ENCODE measurements at places on chromosomes 6 and 20.

DNA sequence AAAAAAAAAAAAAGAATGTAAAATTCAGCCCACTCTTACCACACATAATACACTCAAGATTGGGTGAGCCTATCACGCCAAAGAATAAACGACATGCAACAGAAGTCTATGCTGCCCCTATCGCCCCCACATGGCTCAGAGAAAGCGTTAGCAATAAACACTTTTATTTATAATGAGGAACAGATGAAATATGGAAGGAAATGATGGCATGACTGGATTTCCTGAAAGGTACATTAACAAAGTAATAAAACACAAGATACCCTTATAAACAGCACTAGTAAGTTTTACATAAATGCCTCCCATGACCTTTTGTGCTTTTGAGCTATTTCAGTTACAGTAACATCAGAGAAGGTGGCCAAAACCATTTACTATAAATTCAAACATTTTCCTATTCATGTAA lies 71.4 kb upstream of the SCAF8 start:
- no peak for DNase-seq

DNA sequence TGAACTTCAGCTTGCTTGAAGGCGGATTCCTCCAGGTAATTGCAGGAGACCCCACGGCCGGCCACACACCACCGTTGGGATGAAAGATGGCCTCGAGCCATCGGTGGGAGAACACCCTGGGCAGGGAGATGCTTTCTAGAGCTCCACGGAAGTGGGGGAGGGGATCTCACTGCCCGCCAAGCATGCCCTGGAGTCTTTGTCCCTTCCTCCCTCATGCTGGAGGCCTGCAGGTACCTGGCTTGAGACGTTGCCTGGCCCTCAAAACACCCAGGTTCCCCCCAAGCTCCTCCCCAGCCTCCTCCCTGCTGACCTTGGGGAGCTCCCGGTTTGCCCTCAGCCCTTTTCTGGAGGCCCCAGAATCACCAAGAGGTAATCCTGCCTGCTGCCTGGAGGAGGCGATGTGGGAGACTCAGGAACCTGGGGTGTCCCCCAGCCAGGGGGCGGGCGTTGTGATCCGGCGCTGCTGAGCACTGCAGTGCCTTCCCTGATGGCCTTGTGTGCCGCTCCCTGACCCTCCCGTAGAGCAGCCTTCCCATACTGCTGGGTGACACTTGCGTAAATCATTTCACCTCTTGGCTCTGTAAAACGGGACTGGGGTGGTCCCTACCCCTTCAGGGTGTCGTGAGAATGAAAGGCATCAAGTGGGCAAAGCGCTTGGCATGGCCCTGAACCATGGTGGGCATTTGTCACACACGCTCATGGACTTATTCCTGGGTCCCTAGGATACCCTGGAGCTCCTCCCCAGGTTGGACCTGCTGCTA lies 91.4 kb downstream of the CEBPB start:
- DNase-seq = peak; percentile 39

GRCh38 chr6:163192591-163192990 lies 221.9 kb upstream of the QKI start:
- no peak for DNase-seq

GRCh38 chr6:38158762-38159350 lies 339.3 kb downstream of the ZFAND3 start:
- no peak for DNase-seq

GRCh38 chr6:156943816-156944215 lies 166.6 kb downstream of the ARID1B start:
- no peak for DNase-seq

DNA sequence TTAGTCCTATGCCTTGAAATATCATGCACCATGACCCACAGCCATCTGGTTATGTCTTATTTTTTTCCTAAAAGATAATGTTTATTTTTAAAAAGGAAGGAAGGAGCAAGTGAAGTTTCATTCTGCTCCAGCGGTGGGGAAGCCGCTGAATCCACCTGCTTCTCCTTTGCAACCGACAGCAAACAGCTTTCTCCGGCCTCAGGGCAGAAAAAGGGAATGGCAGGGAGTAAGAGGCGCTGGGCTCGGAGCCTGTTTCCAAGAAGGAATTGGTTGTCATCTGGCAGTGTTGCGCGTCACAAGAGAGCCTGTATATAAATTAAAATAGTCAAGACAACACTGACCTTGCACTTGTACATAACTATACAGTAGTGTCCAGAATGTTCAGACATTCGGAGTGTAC lies 14.2 kb downstream of the GFRA4 start:
- DNase-seq = no peak

- no peak for DNase-seq
Measured at GRCh38 chr20:49661560-49662329, 51.9 kb downstream of the B4GALT5 start.

GRCh38 chr20:1920252-1920651 lies 25.0 kb downstream of the SIRPA start:
- no peak for DNase-seq

- DNase-seq = peak; percentile 33
Measured at GRCh38 chr6:7649037-7649810, 59.2 kb downstream of the SNRNP48 start.

GRCh38 chr6:108133594-108134179 lies 32.1 kb upstream of the NR2E1 start:
- no peak for DNase-seq

DNA sequence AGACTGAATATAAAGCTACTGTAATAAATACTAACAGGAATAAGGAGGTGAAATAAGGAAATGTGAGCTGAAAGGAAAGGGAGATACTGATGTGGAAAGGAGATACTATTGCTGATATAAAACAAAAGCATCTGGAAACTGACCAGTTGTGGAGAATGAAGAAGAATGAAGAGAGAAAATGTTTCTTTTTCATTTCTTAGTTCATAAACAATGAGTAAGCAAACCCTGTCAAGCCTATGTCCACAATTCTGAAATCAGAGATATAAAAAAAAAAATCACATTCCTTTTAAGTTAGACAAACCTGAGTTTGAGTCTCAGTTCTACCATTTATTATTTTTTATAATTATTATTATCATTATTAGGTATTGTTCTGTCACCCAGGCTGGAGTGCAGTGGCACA lies 121.6 kb upstream of the GJE1 start:
- DNase-seq = no peak

DNA sequence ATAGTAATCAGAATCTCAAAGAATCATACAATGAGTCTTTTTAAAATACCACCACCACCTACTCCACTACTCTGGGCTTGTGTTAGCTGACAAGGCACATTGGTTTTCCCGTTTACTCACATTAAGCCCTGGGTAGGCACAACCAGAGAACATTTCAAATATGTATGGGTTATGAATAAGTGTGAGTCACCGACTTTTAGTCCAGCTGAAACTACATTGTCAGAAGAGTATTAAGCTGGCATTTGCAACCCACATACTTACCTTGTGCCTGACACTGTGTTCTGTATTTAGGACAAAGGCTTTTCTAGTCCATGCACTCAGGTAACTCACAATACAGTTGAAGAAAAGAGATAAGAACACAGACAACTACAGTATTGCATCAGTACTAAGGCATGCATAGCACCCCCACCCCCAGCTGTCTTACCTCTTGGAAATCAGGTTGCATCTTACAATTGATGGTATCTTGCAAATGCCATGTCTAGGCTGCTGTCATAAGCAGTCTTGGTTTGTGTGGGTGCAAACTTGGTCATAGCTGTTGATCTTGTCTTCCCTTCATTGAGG lies 40.3 kb upstream of the AHI1 start:
- DNase-seq = no peak

- DNase-seq = no peak
Measured at GRCh38 chr6:147467886-147468285, 40.6 kb upstream of the SAMD5 start.

DNA sequence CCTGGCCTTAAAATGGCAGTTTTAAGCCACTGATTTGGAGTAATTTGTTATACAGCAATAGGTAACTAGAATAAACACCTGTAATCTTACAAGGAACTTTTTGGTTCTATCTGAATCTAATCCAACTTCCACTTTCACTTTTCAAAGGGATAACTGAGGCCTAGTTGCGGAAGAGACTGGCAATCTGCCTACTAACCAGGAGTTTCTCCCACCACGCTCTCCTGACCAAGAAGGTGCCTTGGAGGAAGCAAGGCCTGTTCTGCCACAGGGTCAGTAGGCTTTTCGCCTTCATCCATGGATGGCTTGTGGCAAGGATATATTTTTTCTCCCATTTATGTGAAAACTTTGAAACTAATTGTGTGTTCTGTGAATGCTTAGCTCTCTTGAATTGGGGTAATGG lies 12.9 kb upstream of the MYBL2 start:
- DNase-seq = no peak

DNA sequence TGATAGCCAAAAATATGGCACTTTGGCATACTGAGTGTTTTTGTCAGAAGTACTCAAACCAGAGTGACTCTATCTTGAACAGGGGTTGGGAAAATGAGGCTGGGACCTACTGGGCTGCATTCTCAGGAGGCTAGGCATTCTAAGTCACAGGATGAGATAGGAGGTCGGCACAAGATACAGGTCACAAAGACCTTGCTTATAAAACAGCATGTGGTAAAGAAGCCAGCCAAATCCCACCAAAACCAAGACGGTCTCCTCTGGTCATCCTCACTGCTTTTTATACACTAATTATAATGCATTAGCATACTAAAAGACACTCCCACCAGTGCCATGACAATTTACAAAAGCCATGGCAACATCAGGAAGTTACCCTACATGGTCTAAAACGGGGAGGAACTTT lies 985.1 kb downstream of the HACE1 start:
- DNase-seq = no peak

DNA sequence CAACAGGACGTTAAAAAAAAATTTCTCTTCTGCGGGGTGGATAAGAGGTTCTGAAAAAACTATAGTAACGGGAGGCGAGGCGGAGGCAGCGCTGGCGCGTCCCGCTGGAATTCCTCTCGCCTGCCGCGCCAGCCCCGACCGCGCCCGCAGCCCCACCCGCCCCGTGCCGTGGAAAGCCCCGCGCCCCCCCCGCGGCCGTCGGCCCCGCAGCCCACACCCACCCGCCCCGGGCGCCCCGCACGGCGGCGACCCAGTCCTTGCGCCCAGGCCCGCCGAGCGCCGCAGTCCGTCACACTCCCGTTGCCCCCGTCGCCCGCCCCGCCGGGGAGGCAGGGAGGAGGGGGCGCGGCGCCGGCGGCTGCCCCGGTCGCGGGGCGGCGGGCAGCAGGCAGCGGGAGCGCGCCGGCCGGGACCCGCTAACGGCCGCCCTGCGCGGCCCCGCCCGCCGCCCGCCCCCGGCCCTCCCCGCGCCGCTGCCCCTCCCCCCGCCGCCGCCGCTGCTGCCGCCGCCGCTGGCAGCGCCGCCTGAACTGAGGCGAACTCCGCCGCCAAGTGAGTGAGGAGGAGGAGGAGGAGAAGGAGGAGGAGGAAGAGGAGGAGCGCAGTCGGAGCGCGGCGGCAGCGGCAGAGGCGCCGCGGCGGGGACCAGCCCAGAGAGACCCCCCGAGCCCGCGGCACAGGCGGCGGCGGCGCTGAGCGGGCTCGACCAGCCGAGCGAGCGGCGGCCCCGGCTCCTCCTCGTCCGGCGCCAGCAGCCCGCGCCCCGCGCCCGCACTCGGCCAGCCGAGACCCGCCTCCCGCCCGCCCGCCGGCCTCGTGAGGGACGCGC lies at the start of gene QKI:
Gene QKI (plus strand): TSS at position 602 of the 829 bp plus-strand sequence. CDS start 476 bp downstream, outside the sequence.
- DNase-seq = peak; percentile 96

- DNase-seq = peak; percentile 47
Measured at GRCh38 chr6:6392214-6393068, 72.0 kb upstream of the F13A1 start.

- peak; percentile 68 for DNase-seq
Measured at GRCh38 chr20:40769677-40770285, 80.7 kb upstream of the MAFB start.

DNA sequence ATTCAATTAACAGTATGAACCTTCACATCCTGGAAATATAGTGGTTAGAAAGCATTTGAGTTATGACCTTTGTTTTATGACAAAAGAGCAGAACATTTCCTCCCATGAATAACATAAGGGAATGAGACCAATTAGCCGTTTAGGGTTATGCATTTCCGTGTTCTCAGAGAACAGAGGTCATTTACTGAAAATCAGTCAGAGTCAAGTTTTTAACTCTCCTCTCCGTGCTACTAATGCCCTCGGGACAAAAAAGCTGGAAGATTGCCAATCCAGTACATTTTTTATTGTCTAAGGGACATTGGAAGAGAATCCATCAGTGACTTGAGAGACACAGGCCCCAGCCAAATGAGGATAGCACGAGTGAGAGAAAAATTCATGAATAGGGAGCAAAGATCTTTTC lies 632.7 kb downstream of the RFPL4B start:
- no peak for DNase-seq

GRCh38 chr20:58583176-58583575 lies 67.9 kb upstream of the STX16 start:
- no peak for DNase-seq

- no peak for DNase-seq
Measured at GRCh38 chr20:57553376-57554018, 7.4 kb upstream of the PCK1 start.

GRCh38 chr6:44829836-44830235 lies 442.3 kb downstream of the CDC5L start:
- DNase-seq = no peak

DNA sequence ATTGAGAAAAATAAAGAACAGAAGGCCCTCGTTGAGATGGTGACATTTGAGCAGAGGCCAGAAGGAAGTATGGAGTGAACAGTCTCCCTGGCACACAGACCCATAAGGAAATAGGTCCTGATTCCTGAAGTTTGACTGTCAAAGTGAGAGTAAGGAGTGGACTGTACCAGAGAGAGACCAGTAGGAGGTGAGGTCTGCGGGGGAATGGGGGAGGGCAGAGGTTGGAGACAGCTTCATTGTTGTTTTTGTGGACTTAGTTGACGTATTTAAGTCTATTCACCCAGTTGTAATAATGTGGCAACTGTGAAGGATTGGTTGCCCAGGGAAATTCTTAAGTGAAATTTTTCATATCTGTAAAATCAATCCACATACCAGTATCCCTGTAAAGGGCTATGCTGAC lies 110.7 kb downstream of the TFAP2B start:
- no peak for DNase-seq

DNA sequence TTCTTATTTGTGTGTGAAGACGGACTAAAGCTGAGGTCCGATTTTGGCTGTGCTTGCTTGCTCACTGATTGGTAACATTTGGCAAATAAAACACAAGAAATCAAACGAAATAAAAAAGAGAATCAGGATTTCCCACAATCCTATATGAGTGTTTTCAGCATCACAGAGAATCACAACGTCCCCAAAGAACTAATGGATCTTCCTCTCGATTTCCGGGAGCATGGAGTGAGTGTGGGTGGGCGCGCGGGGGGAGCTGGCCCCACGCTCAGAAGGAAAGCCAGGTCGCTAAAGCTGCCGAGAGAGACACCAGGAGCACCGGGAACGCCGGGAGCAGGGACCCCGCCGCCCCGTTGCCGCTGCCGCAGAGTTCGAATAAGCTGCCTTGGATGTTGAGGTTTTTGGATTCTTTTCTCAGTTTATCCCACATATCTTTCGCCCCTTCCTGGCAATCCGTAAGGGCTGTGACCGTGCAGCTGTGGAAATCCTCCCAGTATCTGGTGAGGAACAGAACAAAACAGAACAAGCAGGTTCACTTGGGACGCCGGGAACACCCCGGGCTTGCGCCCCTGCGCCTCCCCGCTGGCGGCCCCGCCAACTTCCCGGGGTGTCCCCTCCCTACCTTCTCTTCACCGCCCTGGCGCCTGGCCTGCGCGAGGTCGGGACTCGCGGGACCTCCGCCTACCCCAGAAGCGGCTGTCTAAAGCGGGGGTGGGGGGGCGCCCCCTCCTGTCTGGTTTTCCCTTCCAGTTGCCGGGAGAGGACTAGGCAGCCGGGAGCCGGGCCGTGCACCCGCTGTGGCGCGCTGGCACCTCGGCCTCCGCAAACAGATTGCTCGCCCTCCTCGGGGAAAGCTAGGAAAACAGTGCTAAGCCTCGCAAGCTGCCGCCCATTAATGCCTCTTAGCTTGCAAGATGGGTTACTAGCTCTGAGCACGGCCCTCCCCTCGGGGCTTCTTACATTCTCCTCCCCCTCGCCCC lies 7.7 kb downstream of the NRN1 start:
- no peak for DNase-seq

All from CD14-positive monocyte (primary cell).